Activated CD8-positive, alpha-beta T cell treated with anti-CD3 and anti-CD28 coated beads for 36 hours (primary cell): ENCODE measurements at places on chromosomes 1 and 21. TPM values are rescaled to one million over a fixed set of nuclear protein-coding genes. Genes with fewer than 3 reads are reported as not detected.

The RPF1 gene
- total RNA-seq = 64.1 TPM

- no peak for DNase-seq
Observed at GRCh38 chr1:59100708-59101374, 196.1 kb upstream of the FGGY start.

The C1orf53 gene
- total RNA-seq = 0.96 TPM

The COL6A2 gene
- total RNA-seq = 25.3 TPM

The RGS18 gene
- not detected for total RNA-seq

GRCh38 chr1:157156058-157156541 is 17.9 kb upstream of the ETV3 start:
- peak; percentile 86 for DNase-seq

GRCh38 chr1:40380817-40381216 is 7.3 kb downstream of the SMAP2 start:
- no peak for DNase-seq

- no peak for DNase-seq
Observed at GRCh38 chr1:212074856-212075255, 39.3 kb downstream of the DTL start.

- DNase-seq = no peak
Observed at GRCh38 chr1:164716992-164717703, 158.2 kb downstream of the PBX1 start.

GRCh38 chr1:160216301-160216700 is 11.1 kb downstream of the PEA15 start:
- no peak for DNase-seq

The ASCL5 gene
- 0.29 TPM for total RNA-seq

DNA sequence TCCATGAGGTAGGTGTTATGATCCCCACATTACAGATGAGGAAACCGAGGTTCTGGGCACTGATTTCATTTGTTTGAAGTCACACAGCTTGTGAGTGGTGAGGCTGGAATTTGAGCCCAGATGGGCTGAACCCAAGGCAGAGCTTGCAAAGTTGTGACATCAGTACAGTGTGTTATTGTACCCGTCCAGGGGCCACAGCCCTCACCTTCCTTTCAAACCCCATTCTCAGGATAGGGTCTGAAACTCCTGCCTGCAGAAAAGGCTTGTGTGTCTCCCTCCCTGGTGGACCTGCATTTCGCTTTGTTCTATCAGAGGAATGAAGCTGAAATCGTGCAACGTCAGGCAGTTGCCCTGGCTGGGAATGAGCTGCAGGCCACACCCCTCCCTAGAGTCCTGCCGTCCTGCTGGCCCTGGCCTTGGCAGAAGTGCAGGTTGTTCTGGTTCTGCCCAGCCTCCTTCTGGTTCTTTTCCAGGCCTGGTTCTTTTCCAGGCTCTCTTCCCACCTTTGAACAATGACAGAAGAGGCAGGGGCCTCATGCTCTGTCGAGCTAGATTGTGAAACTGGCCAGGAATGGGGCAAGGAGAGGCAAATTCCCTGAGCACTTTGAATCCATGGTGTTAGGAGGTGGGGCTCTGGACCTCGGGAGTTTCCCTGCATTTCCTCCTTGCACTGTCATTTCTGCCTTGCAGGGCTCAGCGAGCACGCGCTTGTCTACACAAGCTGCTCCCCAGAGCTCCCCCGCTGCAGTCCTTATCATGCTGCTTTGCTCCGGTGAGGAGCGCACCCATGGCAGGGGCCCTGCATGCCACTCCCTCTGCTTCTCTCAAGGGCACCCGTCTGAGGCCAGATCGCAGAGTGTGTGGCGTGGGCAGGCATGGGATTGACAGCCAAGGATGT is 8.2 kb upstream of the MYOM3 start:
- DNase-seq = no peak

- no peak for DNase-seq
Observed at GRCh38 chr1:43970502-43970901, 692 bp downstream of the DPH2 start.

The KCND3 gene
- not detected for total RNA-seq

DNA sequence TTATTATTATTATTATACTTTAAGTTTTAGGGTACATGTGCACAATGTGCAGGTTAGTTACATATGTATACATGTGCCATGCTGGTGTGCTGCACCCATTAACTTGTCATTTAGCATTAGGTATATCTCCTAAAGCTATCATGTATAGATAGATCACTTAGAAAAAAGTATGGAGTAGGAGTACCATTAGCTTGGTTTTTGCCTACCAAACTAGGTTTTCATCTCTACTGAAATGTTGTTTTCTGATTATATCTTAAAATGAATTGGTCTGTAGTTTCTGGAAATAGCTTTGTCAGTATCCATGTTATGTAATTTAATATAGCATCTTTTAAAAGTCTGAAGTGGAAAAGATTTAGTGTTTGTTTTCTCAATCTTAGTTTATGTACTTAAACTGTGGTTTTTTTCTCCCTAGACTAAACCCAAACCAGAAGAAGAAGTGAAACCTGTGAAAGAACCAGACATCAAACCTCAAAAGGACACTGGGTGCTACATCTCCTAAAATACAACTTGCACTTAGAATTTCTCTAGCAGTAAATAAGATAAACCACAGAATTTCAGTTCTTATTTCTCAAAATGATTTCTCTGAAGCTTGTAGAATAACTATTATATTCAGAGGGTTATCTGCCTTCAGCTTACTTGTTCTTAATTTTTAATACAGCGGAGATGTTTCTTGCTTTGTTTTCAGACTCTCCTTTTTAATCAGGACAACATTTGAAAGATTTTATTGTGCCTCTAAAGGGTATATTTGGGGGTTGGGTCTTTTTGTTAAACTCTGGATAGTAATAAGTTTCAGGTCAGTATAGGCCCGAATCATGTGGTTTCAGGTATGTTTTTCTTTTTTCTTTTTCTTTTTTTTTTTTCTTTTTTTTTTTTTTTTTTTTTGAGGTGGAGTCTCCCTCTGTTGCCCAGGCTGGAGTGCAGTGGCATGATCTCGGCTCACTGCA is 4.5 kb upstream of the FAM177B start:
- no peak for DNase-seq

The ACOT11 gene
- 1.2 TPM for total RNA-seq

DNA sequence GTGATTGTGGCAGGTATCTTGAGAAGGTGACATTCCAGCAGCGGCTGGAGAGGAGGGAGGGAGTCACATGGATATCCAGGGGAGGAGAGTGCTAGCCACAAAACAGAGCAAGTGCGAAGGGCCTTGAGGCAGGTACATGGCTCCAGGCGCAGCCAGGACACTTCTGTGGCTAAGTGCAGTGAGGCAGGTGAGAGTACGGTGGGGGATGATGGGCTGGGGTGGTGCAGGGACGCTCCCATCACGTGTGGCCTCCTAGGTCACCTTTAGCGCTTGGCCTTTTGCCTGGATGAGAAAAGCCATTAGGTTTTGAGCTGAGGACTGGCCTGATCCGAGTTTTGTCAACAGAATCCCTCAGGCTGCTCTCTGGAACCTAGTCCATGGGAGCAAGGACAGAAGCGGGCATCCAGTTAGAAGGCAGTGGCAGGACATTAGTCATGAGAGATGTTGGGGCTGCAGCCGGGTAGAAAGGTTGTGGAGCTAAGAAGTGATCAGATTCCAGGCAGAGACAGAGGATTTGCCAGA is 31.6 kb downstream of the SMYD2 start:
- DNase-seq = no peak
